ENCODE measurements at places on chromosomes 2 and 18.

DNA sequence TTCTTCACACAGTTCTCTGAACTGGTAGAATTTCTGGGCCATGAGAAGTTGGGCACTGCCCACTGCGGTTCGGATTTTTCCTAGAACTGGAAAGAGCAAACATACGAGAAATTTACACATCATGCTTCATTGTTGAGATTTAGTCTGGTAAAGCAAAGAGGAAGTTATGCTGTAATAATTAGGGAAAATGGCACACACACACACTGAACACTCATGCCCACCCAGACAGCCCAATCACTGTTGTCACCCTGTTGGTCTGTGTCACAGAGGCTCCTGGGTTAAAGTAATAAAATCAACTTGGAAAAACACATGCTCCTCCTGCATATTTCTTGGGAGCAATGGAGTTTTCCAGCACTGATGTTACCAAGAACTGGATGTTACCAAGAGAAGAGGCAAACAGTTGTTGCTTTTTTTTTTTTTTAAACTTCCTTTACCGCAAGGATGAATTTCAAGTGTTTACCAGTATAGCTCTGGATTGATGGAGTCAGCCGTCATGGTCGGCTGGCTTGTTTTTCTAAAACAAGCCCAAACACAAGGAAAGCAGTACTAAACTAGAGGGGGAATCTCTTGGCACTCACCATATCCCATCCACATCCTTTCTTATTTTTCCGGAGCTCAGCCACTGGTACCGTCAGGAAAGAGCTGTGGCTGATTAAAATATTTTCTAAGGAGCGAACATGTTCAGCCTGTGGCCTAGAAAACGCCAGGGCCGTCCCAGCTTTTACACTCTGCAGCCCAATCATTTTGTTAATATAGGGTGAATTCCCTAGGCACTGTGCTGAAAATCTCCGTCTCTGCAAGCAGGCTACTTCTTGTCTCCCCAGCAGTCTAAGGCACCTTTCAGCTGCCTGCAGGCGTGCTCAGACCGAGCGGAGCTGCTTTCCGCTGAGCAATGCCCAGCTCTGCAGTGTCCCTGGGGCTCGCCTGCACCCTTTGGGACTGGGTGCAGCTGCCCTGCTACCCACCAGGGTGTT lies 58.9 kb downstream of the TGIF1 start:
- no peak for DNase-seq

DNA sequence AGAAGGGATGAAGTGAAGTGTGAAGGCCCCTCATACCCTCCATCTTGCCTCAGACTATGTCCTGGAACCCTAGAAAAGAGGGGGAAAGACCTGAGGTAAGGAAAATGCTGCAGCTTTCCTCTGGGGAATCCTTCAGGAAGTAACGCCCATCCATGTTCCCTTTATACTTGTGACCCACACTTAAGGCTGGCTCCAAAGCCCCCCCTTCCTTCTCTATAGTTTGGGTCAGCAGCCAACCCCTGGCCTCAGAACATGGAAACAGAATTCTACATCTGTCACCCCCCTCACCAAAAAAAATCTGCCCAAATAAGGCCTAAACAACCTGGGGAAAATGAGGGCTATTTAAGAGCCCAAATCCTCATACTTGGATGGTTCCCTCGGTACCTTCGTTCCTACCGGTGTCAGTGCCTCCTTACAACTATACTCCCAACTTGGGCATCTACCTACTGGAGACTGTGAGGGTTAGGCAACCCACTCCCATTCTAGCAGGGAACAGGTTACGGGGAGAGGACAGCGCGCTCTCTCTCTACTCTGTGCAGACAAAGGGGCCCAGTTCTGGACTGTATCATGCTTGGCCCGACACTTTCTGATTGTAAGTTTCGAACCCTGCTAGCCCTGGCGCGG lies 689 bp downstream of the OST4 start:
- DNase-seq, result no peak

DNA sequence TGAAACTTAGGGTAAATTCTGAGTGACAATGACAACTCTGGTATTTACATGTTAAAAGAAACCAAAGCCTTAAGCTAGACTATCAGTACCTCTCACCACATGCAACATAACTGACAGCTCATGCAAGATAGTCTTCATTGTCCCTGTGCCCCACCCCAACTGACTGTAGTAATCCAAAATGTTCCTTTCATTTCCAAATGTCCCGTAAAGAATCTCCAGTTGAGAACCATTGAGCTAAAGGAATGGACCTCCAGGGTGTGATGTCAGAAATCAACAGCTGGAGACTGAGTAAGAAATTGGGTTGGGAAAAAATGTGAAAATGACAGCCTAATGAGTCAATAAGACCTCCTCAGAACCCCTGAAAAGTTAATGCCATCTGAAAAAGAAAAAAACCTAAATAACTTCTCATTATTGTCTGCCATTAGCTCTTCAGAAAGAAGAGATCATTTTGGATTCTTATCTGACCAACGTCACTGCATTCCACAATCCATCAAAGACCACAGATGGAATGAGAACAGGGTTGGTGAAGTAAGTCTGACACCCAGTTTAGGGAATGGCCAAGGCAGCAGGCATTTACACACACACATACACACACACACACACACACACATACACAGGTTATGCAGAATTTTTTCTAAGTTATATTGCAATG lies 51.7 kb upstream of the ACVR2A start:
- no peak for DNase-seq

GRCh38 chr2:21288739-21289520 lies 165.2 kb downstream of the TDRD15 start:
- DNase-seq, result no peak

- DNase-seq, result no peak
Observed at GRCh38 chr2:101176803-101177202, 25.6 kb upstream of the TBC1D8 start.

DNA sequence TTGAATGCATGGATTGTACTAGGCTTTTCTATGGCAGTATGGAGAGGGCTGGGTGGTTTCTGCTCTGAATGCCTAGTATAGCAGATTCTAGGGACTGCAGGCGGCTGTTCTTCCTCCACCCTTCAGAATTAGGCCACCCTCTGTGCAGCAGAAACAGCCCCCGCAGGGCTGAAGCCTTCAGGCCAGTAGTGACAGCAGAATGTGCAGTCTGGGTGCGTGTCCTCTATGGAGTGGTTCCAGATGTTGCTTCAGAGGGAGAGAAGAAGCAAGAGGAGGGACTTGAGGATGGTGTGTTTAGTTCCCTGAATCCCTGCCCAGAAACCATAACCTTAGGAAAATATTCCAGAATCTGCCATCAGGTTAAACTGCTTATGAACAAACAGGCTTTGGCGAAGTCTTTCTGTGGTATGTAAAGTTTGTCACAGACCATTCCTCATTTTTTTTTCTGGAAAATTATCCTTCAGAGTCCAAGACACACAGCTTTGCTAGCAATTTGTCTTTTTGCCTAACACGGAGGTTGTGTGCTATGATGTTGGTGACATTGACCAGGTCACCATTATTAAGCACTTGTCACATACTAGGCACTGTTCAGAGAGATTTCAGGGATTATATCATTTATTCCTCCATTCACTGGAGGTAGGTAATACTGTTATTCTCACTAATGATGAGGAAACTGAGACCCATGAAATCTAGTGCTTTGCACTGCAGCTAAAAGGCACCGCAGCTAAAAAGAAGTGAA lies 21.1 kb downstream of the CASP10 start:
- DNase-seq, result no peak

- no peak for DNase-seq
Observed at GRCh38 chr2:236912326-236913120, 173.2 kb upstream of the COPS8 start.

DNA sequence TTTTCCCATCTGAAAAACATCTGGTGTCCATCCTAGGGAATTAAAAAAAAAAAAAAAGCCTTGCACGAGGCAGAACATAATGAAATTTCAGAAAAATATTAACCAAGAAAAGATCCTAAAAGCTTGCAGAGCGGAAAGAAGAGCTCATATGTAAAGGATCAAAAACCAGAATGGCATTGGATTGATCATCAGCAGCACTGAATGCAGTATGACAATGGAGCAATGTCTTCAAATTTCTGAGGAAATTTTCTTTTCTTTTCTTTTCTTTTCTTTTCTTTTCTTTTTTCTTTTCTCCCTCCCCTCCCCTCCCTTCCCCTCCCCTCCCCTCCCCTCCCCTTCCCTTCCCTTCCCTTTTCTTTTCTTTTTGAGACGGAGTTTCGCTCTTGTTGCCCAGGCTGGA lies 21.3 kb upstream of the FAM117B start:
- no peak for DNase-seq

- no peak for DNase-seq
Observed at GRCh38 chr2:223914324-223914723, 30.8 kb downstream of the WDFY1 start.

Measured in PC-9 (cell line).